ENCODE measurements at places on chromosomes 13 and 19. TPM values are rescaled to one million over a fixed set of nuclear protein-coding genes. Genes with fewer than 3 reads are reported as not detected.
A peak's percentile ranks its signal among the peaks of the same experiment; 100 is the strongest.

The RGL3 gene
- 55.8 TPM for total RNA-seq

The SLC25A23 gene
- 44.9 TPM for total RNA-seq

The NLRP5 gene
- total RNA-seq = not detected

The AKT2 gene
- 102 TPM for total RNA-seq

The SLC8A2 gene
- total RNA-seq = 0.27 TPM

The LYPD3 gene
- 0.74 TPM for total RNA-seq

GRCh38 chr19:41871573-41872383 lies 5.3 kb upstream of the CD79A start:
- H3K27ac ChIP-seq = peak overlapping the region; percentile 58
- peaks cover 58% of the 10 kb centered on the region for H3K36me3 ChIP-seq
- peak; percentile 62 for DNase-seq
- no peaks in the 10 kb centered on the region for H3K27me3 ChIP-seq
- no peak overlapping the region for H3K4me3 ChIP-seq
- H3K4me1 ChIP-seq = peaks cover 73% of the 10 kb centered on the region

DNA sequence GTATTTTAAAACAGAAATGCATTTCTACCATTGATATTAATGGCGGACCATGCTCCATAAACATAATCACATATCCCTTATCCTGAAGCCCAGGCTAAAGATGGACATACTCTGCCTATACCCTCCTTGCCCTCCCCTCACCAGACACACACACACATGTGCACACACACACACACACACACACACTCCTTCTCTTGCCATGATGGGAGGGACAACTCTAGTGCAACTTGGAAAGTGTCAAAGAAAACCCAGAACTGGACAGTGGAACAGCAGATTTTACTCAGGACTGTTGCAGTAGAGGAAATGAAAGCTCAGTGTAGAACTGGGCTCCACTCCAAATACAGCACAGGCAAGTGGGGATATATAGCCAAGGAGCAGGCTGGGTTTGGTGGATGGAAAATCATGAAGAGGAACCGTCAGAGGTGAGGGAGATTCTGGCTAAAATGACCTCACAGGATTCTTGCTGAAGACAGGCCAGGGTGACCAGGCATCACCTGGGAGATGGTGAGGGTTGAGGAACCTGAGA lies 40.8 kb downstream of the TNFRSF19 start:
- no peak overlapping the region for H3K4me3 ChIP-seq
- peaks cover 36% of the 10 kb centered on the region for H3K4me1 ChIP-seq
- no peaks in the 10 kb centered on the region for H3K36me3 ChIP-seq
- H3K27me3 ChIP-seq = no peaks in the 10 kb centered on the region

- H3K4me1 ChIP-seq = no peaks in the 10 kb centered on the region
- H3K36me3 ChIP-seq = no peaks in the 10 kb centered on the region
- DNase-seq = no peak
- no peaks in the 10 kb centered on the region for H3K27me3 ChIP-seq
- H3K27ac ChIP-seq = no peak overlapping the region
Observed at GRCh38 chr13:82833923-82834322, 1048.4 kb downstream of the SLITRK1 start.

- H3K27me3 ChIP-seq = no peaks in the 10 kb centered on the region
- H3K4me3 ChIP-seq = no peak overlapping the region
- no peak overlapping the region for H3K27ac ChIP-seq
- H3K36me3 ChIP-seq = no peaks in the 10 kb centered on the region
- DNase-seq = no peak
Observed at GRCh38 chr13:52615812-52616211, 26.4 kb upstream of the HNRNPA1L2 start.

GRCh38 chr19:16380943-16381755 lies 56.5 kb downstream of the KLF2 start:
- no peak overlapping the region for H3K4me3 ChIP-seq
- peak; percentile 23 for DNase-seq
- H3K27ac ChIP-seq = peak overlapping the region; percentile 78
- H3K36me3 ChIP-seq = peaks cover 40% of the 10 kb centered on the region
- peaks cover 42% of the 10 kb centered on the region for H3K4me1 ChIP-seq

DNA sequence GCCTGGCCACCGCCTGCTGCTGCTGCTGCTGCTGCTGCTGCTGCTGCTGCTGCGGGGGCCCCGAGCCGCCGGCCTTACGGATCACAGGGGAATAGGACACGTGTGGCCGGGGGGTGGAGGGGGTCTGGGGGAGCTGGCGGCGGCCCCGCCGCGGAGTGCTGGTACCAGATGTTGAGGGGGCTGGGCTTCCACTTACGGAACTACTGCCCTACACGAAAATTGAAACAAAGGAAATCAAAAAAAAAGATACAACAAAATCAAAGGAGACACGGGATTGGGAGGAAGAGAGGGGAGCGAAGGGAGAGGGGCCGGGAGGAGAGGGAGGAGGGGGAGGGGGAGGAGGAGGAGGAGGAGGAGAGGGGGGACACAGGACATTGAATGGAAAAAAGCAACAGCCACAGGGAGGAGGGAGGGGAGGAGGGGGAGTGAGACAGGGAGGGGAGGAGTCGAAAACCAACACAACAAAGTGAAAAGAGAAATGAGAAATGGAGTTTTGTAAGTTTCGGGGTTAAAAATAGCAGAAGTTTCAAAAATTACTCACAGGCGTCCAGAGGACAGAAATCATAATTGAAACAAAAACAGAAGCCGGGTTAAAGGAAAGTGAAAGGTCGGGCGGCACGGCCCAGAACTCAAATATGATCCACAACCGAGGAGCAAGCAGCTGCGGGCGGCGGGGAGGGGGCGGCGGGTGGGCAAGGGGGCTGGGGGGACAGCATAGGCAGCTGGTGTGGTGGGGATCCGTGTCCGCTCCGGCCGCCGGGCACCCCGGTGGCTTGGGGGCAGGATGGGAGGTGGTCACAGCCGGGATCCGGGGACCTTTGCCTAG lies 57.8 kb downstream of the IER2 start:
- no peaks in the 10 kb centered on the region for H3K36me3 ChIP-seq
- peaks cover 4% of the 10 kb centered on the region for H3K4me1 ChIP-seq
- peak overlapping the region; percentile 83 for H3K27ac ChIP-seq
- peak; percentile 74 for DNase-seq

DNA sequence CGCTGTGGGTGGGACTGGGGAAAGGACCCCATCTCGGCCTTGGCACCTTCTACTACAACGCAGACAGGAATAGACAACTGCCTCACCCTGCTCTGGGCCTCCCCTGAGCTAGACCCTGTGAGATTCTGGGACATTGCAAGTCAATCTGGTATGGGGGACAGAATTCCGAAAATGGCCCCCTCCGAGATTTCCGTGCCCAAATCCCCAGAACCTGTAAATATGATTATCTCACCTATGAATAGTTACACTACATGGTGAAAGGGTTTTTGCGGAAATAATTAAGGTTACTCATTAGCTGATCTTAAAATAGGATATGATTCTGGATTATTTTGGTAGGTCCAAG lies 618 bp upstream of the ZBTB45 start:
- H3K27me3 ChIP-seq = no peaks in the 10 kb centered on the region
- no peak for DNase-seq
- H3K4me3 ChIP-seq = peak overlapping the region; percentile 97
- H3K36me3 ChIP-seq = peaks cover 20% of the 10 kb centered on the region
- H3K4me1 ChIP-seq = peaks cover 35% of the 10 kb centered on the region

DNA sequence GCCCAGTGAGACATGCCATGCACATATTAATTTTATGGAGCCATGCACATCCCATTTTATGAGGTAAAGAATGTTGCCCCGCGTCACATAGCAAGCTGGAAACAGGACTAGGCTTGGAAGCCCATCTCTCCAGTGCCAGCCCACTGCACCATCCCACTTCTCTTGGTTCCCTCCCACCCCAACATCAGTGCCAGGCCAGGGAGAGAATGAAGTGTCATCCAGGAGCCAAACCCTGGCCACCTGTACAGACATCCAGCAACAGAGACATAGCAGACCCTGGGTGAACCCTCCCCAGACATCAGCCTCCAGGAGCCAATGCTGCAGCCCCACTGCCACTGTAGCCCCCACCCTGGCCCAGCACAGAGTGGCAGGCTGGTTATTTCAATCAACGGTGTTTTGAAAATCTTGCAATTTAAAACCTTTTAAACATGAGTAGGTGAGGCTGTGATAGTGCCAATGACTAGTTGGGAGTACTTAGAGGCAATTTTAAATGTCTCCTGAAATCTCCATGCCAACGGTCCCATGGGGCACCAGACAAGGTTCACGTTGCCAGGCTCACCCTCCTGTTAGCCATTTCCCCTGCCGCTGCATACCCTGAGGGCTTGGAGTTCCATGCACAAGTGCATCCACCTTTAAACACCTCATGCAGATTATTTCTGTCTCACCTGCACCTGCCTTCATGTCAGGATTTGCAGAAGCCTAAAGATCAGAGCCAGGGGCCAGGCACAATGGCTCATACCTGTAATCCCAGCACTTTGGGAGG lies 34.7 kb downstream of the VSTM2B start:
- H3K4me1 ChIP-seq = no peaks in the 10 kb centered on the region
- DNase-seq = no peak
- H3K36me3 ChIP-seq = no peaks in the 10 kb centered on the region
- no peak overlapping the region for H3K27ac ChIP-seq

DNA sequence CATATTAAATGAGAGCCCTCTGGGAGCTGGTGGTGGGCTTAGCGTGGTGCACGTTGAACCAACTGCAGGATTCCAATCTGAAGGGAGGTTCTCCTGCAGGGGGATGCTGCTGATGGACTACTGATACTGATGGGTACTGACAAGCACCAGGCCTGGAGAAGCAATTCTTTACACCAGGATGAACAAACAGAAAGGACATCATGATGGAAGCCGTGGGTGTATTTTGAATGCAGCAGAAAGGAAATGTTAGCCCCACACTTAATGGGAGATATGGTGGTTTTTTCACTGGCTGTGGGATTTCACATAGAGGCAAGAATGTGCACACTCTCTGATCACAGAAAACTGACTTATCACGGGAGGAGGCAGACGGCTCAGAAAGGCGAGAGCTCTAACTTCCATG lies 299.7 kb downstream of the TEX29 start:
- no peak overlapping the region for H3K4me3 ChIP-seq
- no peaks in the 10 kb centered on the region for H3K36me3 ChIP-seq
- peaks cover 15% of the 10 kb centered on the region for H3K27me3 ChIP-seq

GRCh38 chr19:38172001-38172400 lies 52.0 kb downstream of the DPF1 start:
- H3K27ac ChIP-seq = no peak overlapping the region
- no peak overlapping the region for H3K4me3 ChIP-seq
- peaks cover 21% of the 10 kb centered on the region for H3K36me3 ChIP-seq
- no peaks in the 10 kb centered on the region for H3K4me1 ChIP-seq

GRCh38 chr13:40132249-40132648 lies 476.8 kb downstream of the COG6 start:
- H3K36me3 ChIP-seq = no peaks in the 10 kb centered on the region
- no peak for DNase-seq
- no peak overlapping the region for H3K4me3 ChIP-seq
- no peaks in the 10 kb centered on the region for H3K27me3 ChIP-seq
- H3K27ac ChIP-seq = no peak overlapping the region
- peaks cover 5% of the 10 kb centered on the region for H3K4me1 ChIP-seq

DNA sequence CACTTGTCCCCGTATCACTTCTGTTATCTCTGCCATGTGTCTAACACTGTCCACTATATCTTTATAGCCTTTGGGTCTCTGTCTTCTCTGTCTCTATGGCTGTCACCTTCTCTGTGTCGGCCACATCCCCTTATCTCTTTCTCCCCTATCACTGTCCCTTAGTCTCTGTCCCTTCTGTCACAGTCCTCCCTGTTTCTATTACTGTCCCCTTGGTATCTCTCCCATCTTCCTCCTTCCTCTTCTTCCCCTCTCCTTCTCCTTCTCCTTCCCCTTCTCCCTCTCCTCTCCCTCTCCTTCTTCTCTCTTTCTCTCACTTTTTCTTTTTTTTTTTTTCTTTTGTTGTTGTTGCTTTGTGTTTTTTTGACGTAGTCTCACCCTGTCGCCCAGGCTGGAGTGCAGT lies 34.7 kb upstream of the LRRC4B start:
- H3K4me3 ChIP-seq = no peak overlapping the region
- no peak for DNase-seq
- H3K27ac ChIP-seq = no peak overlapping the region
- H3K27me3 ChIP-seq = peaks cover 32% of the 10 kb centered on the region
- H3K36me3 ChIP-seq = no peaks in the 10 kb centered on the region

GRCh38 chr19:56986386-56986785 lies 133.4 kb upstream of the USP29 start:
- H3K27ac ChIP-seq = no peak overlapping the region
- no peak for DNase-seq
- H3K36me3 ChIP-seq = no peaks in the 10 kb centered on the region
- H3K4me3 ChIP-seq = no peak overlapping the region

- H3K36me3 ChIP-seq = no peaks in the 10 kb centered on the region
- H3K27me3 ChIP-seq = peaks cover 4% of the 10 kb centered on the region
- H3K4me1 ChIP-seq = no peaks in the 10 kb centered on the region
- no peak overlapping the region for H3K27ac ChIP-seq
- DNase-seq = no peak
Observed at GRCh38 chr19:7743425-7743841, 3.9 kb downstream of the CD209 start.

GRCh38 chr19:18453269-18454024 lies 15.5 kb upstream of the ISYNA1 start:
- H3K4me1 ChIP-seq = peaks cover 10% of the 10 kb centered on the region
- DNase-seq = no peak
- peaks cover 86% of the 10 kb centered on the region for H3K36me3 ChIP-seq
- H3K27ac ChIP-seq = no peak overlapping the region
- no peak overlapping the region for H3K4me3 ChIP-seq
- no peaks in the 10 kb centered on the region for H3K27me3 ChIP-seq

- no peaks in the 10 kb centered on the region for H3K27me3 ChIP-seq
- no peaks in the 10 kb centered on the region for H3K36me3 ChIP-seq
- no peak for DNase-seq
- H3K27ac ChIP-seq = no peak overlapping the region
- no peak overlapping the region for H3K4me3 ChIP-seq
Observed at GRCh38 chr13:46561691-46562090, 8.7 kb downstream of the LRCH1 start.

DNA sequence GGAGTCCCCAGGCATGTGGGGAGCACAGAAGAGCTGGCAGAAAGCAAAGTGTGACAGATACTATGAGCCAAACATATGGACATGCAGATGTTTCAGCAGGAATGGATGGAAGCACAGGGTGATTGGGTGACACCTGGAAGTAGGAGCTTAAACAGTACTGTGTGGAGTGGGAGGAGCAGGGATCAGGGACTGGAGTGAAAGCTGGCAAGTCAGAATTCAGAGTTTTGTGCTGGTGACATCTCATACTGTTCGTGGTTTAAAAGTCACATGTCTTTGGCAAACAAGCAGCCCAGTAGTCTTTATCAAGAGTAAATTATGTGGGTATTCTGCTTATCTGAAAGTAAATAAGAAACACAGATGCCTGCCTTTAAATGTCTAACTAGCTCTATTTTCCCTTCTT lies 408.2 kb downstream of the COG6 start:
- DNase-seq = no peak
- no peaks in the 10 kb centered on the region for H3K27me3 ChIP-seq
- no peaks in the 10 kb centered on the region for H3K4me1 ChIP-seq
- no peak overlapping the region for H3K4me3 ChIP-seq
- no peaks in the 10 kb centered on the region for H3K36me3 ChIP-seq
